ENCODE measurements at places on chromosomes 4 and X.

DNA sequence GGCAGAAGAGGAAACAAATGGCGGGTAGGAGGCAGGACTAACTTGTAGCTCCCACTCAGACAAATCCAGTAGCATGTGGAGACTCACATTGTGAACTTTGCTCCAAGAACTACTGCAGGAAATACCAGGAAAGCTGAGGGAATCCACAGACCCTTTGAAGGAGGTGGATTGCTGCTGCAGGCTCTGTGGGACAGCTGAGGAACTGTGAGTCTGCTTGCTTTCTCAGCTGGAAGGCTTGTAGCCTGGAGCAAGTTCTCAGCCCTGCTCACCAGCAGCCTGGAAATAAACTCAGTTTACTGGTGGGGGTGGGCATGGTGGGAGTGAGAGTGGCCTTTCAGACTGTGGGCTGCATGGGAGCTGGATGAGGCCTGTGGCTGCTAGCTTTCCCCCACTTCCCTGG lies 16.0 kb downstream of the RTL3 start:
- DNase-seq = no peak

- no peak for DNase-seq
Observed at GRCh38 chrX:135391734-135392133, 30.0 kb upstream of the SMIM10L2A start.

- no peak for DNase-seq
Observed at GRCh38 chrX:119981286-119982070, 37.9 kb upstream of the NKAP start.

DNA sequence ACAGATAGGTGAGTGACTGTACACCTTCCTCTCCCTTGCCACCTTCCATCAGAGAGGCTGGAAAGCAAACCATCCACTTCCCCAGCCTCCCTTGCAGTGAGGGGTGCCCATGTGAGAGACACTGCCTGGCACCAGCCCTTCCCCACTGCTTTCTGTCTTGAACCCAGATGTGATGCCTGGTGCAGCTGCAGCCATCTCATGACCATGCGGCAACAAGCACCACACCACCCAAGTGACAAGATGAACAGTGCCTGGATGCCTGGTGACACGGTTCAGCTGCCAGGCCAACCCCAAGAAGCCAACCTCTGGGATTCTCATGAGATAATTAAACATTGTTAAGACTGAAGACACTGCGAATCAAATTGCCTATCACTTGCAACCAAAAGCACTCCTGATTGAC lies 31.4 kb downstream of the OTOP1 start:
- no peak for DNase-seq

- DNase-seq = no peak
Observed at GRCh38 chrX:118455013-118455412, 40.6 kb upstream of the DOCK11 start.

- no peak for DNase-seq
Observed at GRCh38 chrX:55818673-55819375, 101.3 kb downstream of the RRAGB start.

GRCh38 chr4:81724925-81725329 lies 253.2 kb upstream of the RASGEF1B start:
- peak; percentile 37 for DNase-seq

DNA sequence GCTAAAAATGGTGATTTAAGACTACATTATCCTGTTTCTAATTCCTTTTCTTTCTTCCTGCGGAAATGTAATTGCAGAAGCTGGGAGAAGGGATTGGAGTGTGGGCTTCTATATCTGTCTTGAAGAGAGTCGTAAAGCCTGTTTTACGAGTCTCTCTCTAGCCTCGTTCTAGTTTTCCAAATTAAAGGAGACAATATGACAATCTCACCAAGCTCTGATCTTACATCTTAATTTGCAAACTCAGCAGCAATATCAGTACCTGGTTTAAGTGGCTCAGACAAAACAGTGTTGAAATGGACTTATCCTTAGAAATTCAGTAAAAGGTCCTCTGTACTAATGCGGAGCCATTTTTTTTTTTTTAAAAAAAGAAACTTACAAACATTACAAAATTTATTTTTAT lies 349.5 kb upstream of the HAND2 start:
- no peak for DNase-seq

- no peak for DNase-seq
Observed at GRCh38 chrX:43562372-43562771, 93.7 kb upstream of the MAOA start.

GRCh38 chr4:80279751-80280150 lies 13.3 kb downstream of the FGF5 start:
- DNase-seq = no peak

GRCh38 chrX:17983389-17983788 lies 122.3 kb upstream of the RAI2 start:
- no peak for DNase-seq

DNA sequence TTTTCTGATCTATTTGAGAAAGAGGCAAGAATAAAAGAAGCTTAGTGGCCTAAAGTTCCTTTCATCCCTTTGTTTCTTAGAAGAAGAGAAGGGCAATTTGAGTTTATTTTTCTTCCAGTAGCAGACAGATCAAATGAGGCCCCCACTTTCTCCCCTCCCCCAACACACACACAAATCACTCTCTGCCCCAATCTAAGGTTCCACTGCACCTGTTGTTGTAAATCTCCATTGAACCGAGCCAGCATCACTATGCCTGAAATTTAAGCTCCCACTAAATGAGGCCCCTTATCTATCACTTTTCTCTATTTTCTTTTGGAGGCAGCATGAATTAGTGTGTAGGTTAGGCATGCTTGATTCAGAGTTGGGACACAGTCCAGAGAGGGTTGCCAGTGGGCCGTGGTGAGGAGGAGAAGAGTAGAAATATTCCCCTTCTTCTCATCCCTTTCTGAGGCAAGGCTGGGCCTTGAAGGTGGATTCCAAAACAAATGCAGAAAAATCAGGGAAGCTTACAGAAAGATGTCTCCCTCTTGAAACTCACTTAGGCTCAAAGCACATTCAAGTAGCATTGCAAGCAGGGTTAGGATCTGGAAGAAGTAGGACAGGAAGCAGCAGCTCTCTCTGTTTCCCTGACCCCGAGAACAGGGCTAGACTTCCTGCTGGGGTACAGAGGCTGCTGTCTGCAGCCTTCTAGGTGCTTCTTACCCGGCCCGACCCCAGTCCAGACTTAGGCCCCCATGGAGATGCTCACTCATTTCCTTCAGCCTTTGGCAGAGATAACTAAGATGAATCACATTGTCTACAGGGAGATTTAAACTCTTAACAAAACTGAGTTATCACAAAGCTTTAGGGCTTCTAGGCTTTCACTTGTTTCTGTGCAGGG lies 70.7 kb downstream of the RASL11B start:
- DNase-seq = no peak
